RCC 7860 (cell line): ENCODE measurements at places on chromosomes 7 and 10.

GRCh38 chr7:81883801-81884393 is 114.0 kb upstream of the HGF start:
- no peak for DNase-seq

GRCh38 chr10:36023939-36024338 is 381.8 kb upstream of the FZD8 start:
- peak; percentile 72 for DNase-seq

- peak; percentile 30 for DNase-seq
These were observed 22.9 kb upstream of the AQP1 start for GRCh38 chr7:30888747-30889146.

DNA sequence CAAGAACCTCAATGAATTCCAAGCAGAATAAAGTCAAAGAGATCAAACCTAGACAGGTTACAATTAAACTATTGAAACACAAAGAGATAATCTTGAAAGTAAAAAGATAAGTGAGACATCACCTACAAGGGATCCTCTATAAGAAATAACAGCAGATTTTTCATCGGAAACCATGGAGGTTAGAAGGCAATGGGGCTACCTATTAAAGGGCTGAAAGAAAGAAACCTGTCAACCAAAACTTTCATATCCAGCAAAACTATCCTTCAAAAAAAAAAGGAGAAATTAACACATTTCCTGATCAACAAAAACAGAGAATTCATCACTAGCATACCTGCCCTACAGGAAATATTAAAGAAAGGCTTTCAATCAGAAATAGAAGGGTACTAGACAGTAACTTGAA is 244.9 kb downstream of the ARHGAP12 start:
- DNase-seq, result no peak
